SHP77 (cell line): ENCODE measurements at places on chromosomes 5 and 9.

GRCh38 chr5:6686915-6687409 lies 26.3 kb upstream of the TENT4A start:
- DNase-seq, result no peak

DNA sequence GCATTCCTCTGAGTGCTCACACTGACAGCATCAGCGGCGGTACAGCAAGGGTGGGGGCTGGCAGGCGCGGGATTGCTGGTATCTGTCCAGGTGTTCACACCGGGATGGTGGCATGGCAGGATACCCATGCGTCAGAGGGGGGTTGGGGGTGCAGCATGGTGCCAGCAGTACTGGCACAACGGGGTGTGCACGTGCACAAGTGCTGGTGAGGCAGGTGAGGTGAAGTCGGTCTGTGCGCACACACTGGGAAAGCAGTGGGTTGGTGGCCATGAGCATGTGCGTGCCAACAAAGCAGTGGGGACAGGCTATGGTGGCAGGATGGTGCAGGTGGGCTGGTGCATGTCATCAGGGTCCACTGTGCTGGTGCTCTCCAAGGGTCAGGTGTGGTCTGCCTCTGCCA lies 819.6 kb upstream of the EDIL3 start:
- DNase-seq, result no peak

- DNase-seq, result no peak
Measured at GRCh38 chr5:121006217-121006616, 542.1 kb downstream of the PRR16 start.

DNA sequence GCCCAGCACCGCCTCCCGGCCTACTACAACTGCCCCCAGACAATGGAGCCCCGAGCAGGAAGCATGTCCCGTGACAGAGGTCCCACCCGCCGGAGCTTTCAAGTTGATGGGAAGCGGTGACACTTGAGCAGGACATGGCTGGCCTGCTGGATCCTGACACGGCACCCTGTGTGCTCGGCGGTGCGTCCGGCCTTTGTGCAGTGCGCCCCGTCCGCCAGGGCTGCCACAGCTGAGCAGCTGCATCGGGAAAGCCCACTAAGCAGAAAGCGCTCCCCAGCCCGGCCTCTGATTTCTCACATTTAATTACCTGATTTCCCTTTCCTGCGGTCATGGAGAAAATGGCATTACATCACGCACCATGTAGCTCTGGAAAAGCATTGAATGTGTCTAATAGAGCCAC lies 611.9 kb downstream of the IRX1 start:
- no peak for DNase-seq

- DNase-seq, result no peak
Measured at GRCh38 chr5:62568143-62568542, 10.5 kb upstream of the LRRC70 start.

- DNase-seq, result no peak
Measured at GRCh38 chr5:420632-421286, 22.2 kb upstream of the EXOC3 start.

DNA sequence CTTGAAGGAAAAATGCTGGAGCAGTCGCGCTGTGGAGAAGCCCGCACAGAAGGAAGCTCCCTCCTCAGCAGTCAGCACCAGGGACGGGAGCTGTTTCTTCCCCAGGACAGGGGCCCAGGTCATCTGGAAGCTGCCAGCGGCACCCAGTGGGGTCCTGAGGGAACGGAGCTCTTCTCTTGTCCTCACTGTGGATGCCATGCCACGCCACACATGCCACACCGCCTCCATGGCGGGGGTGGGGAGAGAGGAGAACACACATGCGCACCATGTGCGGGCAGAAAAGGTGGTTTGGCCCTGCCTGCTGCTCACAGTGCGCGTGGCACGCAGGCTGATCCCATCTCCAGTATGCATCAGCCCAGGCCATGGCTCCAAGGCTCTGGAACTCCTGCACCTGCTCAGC lies 41.7 kb upstream of the ZNF354B start:
- no peak for DNase-seq

DNA sequence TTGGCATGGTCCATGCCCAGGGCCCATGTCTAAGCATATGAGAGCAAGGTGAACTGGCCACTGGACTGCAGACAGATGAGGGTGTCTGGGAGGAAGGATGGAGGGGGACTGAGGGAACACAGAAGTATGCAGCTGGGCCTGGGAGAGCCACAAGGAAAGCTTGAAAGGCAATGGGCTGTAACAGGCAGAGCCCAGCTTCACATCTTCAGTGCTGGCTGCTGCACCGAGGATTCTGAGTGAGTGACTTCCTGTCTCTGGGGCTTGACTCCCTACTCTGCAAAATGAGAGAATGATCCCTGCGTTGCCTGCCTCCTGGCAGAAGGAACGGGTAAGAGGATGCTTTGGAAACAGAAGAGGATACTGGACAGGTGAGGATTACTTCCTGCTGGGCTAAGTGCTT lies 29.0 kb downstream of the COL15A1 start:
- no peak for DNase-seq

- peak; percentile 2 for DNase-seq
Measured at GRCh38 chr9:34139477-34140146, 13.1 kb upstream of the DCAF12 start.

- no peak for DNase-seq
Measured at GRCh38 chr5:112121258-112121657, 297.8 kb downstream of the EPB41L4A start.

DNA sequence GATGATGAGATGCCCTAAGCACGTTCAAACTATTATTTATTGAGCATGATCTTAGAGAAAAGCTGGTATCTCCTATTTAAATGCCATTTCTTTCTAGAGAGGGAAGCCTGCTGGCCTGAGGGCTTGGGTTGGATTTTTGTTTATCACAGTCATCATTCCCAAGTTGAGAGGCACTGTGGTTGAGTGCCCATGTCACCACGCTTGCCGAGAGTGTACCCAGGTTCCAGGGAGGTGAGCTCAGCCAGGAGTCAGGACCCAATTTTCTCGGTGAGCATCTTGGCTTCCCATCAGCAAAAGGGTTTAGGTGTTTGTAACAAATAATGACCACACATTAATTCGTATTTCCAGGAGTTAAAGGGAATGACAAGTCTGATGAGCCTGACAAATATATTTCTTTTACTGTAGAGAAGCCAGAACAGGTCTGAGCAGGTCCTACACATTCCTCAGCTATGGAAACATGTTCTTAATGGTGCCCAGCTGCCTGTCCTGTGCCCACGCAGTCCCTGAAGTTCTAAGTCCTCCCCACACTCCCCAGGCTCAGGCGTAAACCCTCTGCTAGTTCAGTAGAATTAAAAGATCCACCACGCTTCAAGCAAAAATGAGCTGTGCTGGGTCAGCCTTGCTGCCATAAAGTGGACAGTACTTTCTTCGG lies 258.9 kb upstream of the IRX2 start:
- DNase-seq, result no peak

- DNase-seq, result no peak
Measured at GRCh38 chr9:5630081-5630507, 1.2 kb downstream of the RIC1 start.

GRCh38 chr5:147925020-147925419 lies 18.7 kb upstream of the C5orf46 start:
- no peak for DNase-seq

DNA sequence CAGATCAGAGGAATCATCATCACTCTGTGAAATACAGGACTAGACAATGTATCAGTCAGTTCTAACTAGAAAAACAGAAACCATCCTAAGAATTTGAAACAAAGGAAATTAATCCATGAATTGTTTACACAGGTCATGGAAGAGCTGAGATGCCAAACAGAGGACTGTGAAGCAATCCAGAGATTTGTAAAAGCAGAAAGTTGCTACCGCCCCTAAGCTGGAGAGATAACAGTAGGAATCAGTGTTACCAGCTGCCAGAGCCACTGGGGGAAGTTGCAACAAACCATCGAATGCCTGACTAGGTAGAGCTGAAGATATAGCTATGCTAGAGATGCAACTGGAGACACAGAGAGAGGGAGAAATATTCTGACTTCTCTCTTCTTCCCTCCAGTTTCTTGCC lies 10.4 kb upstream of the MIER3 start:
- DNase-seq, result no peak

DNA sequence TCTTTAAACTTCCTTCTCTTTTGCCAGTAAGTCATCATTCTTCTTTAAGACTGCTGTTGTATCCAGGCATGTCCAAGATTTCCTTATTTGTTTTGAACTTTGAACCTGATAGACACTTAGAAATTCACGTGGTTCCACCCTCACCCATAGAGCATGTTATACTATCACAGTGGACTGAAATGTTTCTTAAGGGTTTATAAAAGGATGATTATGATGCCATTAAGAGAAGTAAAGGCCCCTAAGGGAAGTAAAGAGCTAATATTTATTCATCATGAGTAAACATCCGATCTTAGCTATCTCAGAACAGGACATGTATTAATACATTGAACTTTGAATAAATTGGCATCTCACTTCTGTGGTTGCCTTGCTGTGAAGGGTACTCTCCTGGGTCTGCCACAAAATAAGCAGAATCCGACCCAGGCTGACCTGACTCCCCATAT lies 49.8 kb downstream of the PRKACG start:
- no peak for DNase-seq

GRCh38 chr9:18046068-18046467 lies 427.9 kb upstream of the ADAMTSL1 start:
- DNase-seq, result no peak

- DNase-seq, result peak; percentile 5
Measured at GRCh38 chr5:50325237-50325832, 115.8 kb downstream of the EMB start.

DNA sequence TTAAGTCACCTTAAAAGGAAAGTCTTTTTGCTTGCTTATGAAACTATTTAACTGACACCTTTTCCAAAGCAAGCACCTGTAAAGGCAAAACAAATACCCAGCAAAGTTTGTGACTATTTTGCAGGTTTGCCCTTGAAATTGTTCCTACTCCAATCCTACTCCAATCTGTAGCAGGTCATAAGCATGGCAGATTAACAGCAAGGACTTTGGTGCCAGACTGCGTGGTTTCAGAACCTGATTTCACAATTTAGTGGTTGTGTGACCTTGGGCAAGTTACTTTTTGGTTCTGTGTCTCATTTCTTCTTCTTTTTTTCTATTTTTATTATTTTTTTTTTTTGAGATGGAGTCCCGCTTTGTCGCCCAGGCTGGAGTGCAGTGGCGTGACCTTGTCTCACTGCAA lies 282.1 kb downstream of the RFX3 start:
- DNase-seq, result no peak

GRCh38 chr5:99948850-99949249 lies 586.3 kb upstream of the FAM174A start:
- no peak for DNase-seq

GRCh38 chr5:80667384-80667783 lies 12.6 kb upstream of the DHFR start:
- DNase-seq, result no peak

GRCh38 chr9:113568081-113568435 lies 104.5 kb downstream of the RGS3 start:
- no peak for DNase-seq

DNA sequence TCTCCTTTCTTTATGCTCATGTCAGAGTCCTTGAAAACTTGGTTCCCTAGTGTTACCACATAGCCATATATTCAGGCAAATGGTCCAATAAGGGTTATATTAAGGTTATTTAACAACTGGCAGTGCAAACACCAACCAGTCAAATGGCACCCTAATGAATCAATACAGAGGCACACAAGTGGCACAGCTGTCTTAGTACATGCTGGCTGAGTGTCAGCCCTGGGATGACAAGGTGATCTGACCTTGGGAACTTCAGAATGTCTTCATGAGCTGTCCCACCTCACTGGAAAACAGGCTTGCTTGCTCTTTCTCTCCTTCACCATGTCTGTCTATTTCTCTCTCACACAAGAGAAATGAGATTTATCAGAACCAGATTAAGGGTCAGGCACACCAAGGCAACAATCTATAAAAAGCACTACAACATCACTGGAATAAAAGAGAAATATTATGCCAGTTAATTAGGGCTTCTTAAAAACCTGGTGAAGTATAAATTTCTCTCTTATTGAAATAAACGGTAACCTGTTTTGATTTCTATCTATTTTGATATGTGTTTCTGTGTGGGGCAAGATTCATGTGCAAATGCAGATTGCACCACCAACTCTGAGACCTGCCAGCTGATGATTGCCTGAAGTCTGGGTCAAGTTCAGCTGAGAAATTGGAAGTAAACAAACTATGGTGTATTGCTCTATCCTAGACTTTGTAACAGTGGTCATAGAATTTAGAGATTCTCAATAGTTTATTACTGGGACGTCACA lies 140.7 kb downstream of the SREK1 start:
- no peak for DNase-seq

GRCh38 chr5:9176641-9177040 lies 369.2 kb downstream of the SEMA5A start:
- DNase-seq, result no peak

DNA sequence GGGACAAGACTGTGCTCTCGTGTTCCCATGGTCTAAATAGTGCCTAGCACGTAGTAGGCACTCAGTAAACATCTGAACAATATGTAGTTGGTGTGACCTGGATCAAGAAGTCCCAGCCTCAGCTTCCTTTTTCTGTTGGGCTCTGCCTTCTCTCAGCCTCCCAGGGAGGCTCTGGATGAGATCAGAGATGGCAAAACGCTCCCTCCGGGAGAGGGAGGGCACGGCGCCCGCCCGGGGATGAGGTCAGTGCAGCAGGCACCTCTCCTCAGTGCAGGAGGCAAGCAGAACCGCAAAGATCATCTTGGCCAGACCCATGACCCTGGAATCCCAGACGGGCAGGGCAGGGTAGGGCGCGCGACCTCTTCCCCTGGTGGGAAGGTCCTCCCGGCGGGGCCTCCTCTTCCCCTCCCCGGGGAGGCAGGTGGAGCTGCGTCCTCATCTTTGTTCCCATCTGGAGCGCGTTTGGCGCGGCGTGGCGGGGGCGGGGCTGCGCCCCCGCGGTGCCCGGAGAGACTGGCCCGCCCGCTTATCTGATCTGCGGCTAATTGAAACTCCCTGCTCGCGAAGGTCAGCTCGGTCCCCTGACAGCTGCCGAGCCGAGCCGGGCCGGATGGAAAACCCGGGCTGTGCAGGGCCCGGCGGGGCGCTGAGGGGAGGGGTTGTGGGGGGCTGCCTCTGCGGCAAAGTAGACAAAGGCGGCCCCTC lies 60.9 kb downstream of the CXXC5 start:
- DNase-seq, result peak; percentile 80

DNA sequence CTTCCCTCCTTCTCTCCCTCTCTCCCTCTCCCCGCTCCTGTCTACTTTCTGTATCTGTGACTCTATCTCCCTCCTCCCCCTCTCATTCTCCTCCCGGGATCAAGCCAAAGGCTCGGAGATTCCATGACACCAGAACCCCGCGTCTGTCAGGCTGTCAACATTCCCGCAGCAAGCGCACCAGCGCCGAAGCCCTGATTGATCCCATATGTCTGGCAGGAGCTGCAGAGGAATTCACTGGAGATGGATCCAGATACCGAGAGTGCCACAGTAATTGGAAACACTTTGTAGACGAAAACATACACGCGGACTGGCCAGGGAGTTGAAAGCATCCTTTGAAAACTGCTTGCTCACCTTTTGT lies 300 bp upstream of the SVEP1 start:
- no peak for DNase-seq

DNA sequence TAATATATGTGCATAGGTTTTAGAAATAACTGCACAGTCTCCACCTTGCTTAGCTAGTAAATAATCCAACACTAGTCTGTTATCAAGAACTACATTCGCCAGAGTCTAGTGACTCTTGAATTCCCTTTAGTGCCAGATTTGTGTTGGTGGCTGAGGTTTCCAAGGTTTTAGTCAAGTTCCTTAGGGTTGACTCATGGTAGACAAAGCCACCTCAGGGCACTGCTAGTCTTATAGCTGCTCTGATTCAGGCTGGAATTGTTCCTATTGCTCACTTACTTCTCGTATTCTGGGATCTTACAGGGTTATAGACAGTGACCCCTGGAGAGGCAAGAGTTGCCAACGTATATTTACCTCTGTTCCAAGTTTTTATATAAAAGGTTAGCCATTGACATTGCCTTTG lies 1369.8 kb upstream of the CDH9 start:
- DNase-seq, result no peak

GRCh38 chr5:59588922-59589321 lies 304.6 kb downstream of the PDE4D start:
- no peak for DNase-seq
